Spinal cord (tissue), 10 donors: ENCODE measurements at places on chromosomes 11 and 22.

DNA sequence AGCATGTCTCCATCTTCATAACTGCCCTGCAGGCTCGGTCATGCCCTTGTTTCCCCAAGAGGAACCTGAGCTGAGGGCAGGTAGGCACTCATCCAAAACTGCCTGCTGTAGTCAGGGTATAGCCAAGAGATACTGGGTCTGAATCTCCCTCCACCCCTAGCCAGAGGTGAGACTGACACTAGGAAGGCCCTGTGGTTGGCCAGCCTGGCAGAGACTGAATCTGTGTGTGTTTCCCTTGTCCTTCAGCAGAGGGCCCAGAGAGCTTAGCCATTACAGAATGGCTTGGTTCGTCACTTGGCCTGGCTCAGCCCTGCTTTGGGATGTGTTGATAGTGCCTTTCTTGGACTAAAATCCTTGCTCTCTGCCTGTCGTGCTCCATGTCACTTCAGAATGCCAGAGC is 79.3 kb upstream of the SUSD2 start:
- H3K27me3 ChIP-seq = no peaks in the 10 kb centered on the region
- H3K4me1 ChIP-seq = peaks cover 39% of the 10 kb centered on the region
- no peak overlapping the region for H3K27ac ChIP-seq
- peaks cover 80% of the 10 kb centered on the region for H3K36me3 ChIP-seq
- DNase-seq = no peak
- no peak overlapping the region for H3K4me3 ChIP-seq

GRCh38 chr22:44459041-44459440 is 39.0 kb downstream of the RTL6 start:
- no peaks in the 10 kb centered on the region for H3K36me3 ChIP-seq
- no peak for DNase-seq
- H3K27me3 ChIP-seq = peaks cover 2% of the 10 kb centered on the region

- no peaks in the 10 kb centered on the region for H3K36me3 ChIP-seq
- peaks cover 26% of the 10 kb centered on the region for H3K4me1 ChIP-seq
- H3K27me3 ChIP-seq = no peaks in the 10 kb centered on the region
- no peak overlapping the region for H3K4me3 ChIP-seq
Measured at GRCh38 chr11:119486691-119487259, 63.8 kb upstream of the THY1 start.

DNA sequence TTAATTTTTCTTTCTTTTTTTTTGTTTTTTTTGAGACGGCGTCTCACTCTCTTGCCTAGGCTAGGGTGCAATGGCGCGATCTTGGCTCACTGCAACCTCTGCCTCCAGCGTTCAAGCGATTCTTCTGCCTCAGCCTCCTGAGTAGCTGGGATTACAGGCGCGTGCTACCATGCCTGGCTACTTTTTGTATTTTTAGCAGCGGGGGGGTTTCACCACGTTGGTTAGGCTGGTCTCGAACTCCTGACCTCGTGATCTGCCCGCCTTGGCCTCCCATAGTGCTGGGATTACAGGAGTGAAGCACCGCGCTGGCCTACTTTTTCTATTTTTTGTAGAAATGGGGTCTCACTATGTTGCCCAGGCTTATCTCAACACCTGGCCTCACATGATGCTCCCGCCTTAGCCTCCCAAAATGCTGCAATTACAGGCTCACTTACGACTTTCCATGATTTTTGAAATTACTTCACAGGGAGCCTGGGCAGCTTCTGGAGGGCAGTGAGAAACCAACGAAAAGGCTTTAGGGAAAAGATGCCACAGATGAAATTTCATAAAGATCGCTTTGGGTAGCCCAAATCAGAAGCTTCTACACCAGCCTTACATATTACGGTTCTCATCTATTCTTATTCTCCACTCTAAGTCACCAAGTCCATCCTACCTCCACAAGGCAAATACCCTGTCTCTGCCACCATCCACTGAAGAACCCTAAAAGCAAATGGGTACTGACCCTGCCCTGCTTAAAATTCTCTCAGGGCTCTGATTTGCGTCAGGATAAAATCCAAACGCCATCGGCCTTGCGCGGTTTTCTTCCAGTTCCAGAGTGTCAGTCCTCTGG is 866 bp upstream of the RRM1 start:
- no peaks in the 10 kb centered on the region for H3K27me3 ChIP-seq
- DNase-seq = no peak
- H3K27ac ChIP-seq = peak overlapping the region; percentile 96
- peaks cover 22% of the 10 kb centered on the region for H3K4me1 ChIP-seq
- H3K4me3 ChIP-seq = peak overlapping the region; percentile 94
- H3K36me3 ChIP-seq = peaks cover 13% of the 10 kb centered on the region

DNA sequence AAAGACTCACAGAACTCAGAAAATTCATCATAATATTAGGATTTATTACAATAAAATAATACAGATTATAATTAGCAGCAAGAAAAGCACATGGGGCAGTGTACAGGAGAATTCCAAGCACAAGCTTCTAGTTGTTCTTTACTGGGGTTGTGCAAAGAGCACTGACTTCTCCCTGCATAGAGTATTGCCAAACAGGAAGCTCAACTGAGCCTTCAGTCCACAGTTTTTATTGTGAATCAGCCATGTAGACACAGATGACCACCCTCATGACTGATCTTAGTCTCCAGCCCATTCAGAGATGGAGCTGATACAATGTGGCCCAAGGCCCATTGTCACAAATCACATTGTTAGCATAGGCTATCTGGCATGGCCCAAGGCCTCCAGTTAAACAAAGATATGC is 798.9 kb downstream of the KCNA4 start:
- no peak for DNase-seq
- no peak overlapping the region for H3K4me3 ChIP-seq
- no peaks in the 10 kb centered on the region for H3K4me1 ChIP-seq
- no peaks in the 10 kb centered on the region for H3K36me3 ChIP-seq
- H3K27ac ChIP-seq = no peak overlapping the region

GRCh38 chr11:44575288-44575672 is 9.8 kb downstream of the CD82 start:
- DNase-seq = no peak
- no peaks in the 10 kb centered on the region for H3K36me3 ChIP-seq
- peaks cover 46% of the 10 kb centered on the region for H3K4me1 ChIP-seq
- peak overlapping the region; percentile 48 for H3K27ac ChIP-seq

DNA sequence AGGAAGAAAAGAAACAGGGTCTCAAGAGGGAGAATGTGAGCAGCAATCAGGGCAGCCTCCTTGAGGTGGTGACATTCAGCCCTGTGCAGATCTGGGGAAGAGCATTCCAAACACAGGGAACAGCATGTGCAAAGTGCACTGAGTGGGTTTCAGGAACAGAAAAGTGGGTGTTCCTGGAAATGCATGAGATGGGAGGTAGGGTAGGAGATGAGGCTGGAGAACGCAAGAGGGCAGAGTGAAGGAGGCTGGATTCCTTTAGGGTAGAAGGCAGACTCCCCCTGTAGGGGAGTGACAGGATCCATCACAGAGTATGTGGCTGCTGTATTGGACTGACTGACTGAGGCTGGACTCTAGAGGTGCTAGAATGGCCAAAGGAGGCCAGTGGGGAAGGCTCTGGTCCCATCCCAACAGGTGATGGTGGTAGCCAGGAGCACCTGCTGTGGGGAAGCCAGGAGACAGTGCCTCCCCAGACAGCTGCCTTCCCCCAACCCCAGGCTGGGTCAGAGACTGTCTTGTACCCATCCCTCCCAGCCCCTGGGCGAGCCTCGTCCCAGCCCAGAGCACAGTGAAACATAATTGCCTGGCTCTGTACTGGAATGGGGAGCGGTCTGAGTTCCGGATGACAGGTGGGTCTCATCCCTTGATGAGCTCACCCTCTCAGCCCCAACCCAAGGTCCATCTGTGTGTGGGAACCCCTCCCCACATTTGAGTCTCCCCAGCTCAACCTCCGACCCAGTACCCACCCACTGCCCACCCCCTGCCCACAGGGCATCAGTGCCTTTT is 419.4 kb downstream of the MN1 start:
- H3K4me1 ChIP-seq = peaks cover 7% of the 10 kb centered on the region
- H3K27me3 ChIP-seq = peaks cover 7% of the 10 kb centered on the region
- H3K4me3 ChIP-seq = no peak overlapping the region
- H3K36me3 ChIP-seq = no peaks in the 10 kb centered on the region
- no peak for DNase-seq
- no peak overlapping the region for H3K27ac ChIP-seq

DNA sequence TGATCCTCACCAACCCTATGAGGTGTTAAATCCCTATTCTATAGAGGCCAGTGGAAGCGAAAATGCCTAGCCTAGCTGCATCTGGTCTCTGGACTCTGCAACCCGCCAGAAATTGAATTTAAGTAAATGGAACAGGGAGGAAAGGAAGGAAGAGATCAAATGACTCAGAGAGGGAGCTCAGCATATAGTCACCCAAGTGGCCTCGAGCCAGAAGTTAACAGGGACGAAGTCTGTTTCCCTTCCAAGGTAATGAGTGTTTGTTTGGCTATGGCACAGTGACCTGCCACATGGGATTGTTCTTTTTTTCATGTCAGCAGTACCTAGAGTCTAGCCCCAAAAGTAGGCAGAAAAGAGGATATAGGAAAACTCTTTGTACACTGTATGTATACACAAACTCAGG is 66.3 kb downstream of the PAK1 start:
- H3K4me1 ChIP-seq = peaks cover 12% of the 10 kb centered on the region
- H3K27me3 ChIP-seq = no peaks in the 10 kb centered on the region
- no peak overlapping the region for H3K27ac ChIP-seq
- H3K36me3 ChIP-seq = no peaks in the 10 kb centered on the region

DNA sequence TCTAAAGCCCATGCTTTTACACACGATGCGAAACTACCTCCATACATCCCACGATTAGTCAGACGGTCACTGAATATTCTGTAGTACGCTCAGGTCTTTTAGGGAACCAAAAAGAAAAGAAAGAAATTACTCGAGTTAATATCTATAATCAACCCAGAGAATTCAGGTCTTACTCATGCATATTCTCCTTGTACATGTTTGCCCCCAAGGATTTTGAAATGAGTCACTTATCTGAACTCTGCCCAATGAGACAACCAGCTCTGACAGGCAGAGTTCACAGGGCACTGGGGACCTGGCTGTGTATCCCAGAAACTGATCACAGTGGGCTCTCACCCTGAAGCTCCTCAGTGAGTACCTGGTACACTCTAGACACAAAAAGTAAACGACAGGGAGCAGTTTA is 29.2 kb downstream of the RASSF10 start:
- no peaks in the 10 kb centered on the region for H3K4me1 ChIP-seq
- H3K4me3 ChIP-seq = no peak overlapping the region
- H3K27me3 ChIP-seq = no peaks in the 10 kb centered on the region
- no peak for DNase-seq

- H3K4me1 ChIP-seq = no peaks in the 10 kb centered on the region
- DNase-seq = no peak
- H3K36me3 ChIP-seq = peaks cover 53% of the 10 kb centered on the region
Measured at GRCh38 chr11:68168694-68169093, 44.4 kb downstream of the KMT5B start.

- H3K36me3 ChIP-seq = no peaks in the 10 kb centered on the region
- H3K27ac ChIP-seq = no peak overlapping the region
- no peak for DNase-seq
- H3K4me3 ChIP-seq = no peak overlapping the region
- H3K27me3 ChIP-seq = no peaks in the 10 kb centered on the region
- H3K4me1 ChIP-seq = peaks cover 30% of the 10 kb centered on the region
Measured at GRCh38 chr22:35472488-35472887, 68.1 kb upstream of the RASD2 start.
